Karpas-422 (cell line): ENCODE measurements at places on chromosomes 3 and 15. TPM values are rescaled to one million over a fixed set of nuclear protein-coding genes. Genes with fewer than 3 reads are reported as not detected.

Gene TGM5
- total RNA-seq = not detected in 2 replicates

Gene AADACL2
- total RNA-seq = not detected in 2 replicates

Gene HEXA
- 75.7 and 120 TPM in 2 replicates for total RNA-seq

Gene COL6A6
- total RNA-seq = not detected in 2 replicates

Gene GRK7
- total RNA-seq = not detected in 2 replicates

Gene CISH
- not detected in 2 replicates for total RNA-seq

Gene EFCAB12
- total RNA-seq = 0.04 TPM in 1 of 2 replicates, not detected in the other

Gene ISLR2
- total RNA-seq = not detected in 2 replicates

Gene B4GALT4
- 9.8 and 11.7 TPM in 2 replicates for total RNA-seq

Gene INKA1
- total RNA-seq = 5.7 and 9.8 TPM in 2 replicates

Gene GRIP2
- total RNA-seq = not detected in 2 replicates

Gene SLC27A2
- not detected in 2 replicates for total RNA-seq

Gene MORC1
- total RNA-seq = not detected in 2 replicates

Gene TRH
- not detected in 2 replicates for total RNA-seq

Gene WNT5A
- total RNA-seq = 55.8 and 69.6 TPM in 2 replicates

Gene SLC28A2
- not detected in 2 replicates for total RNA-seq

Gene CPN2
- not detected in 2 replicates for total RNA-seq

Gene STRIT1
- total RNA-seq = not detected in 2 replicates

Gene ITIH1
- not detected in 2 replicates for total RNA-seq

Gene TFRC
- 105 and 111 TPM in 2 replicates for total RNA-seq

Gene SMAD3
- total RNA-seq = 12.8 and 27.7 TPM in 2 replicates

Gene SNTN
- not detected in 2 replicates for total RNA-seq

Gene HDAC11
- total RNA-seq = 1.6 and 5.3 TPM in 2 replicates

Gene PDZRN3
- 17.5 and 22.4 TPM in 2 replicates for total RNA-seq

Gene CNTN3
- not detected in 2 replicates for total RNA-seq

Gene FYCO1
- total RNA-seq = 7.3 and 7.4 TPM in 2 replicates

Gene POC1A
- 12.7 and 18.6 TPM in 2 replicates for total RNA-seq

Gene SAMMSON
- total RNA-seq = 0.18 TPM in 1 of 2 replicates, not detected in the other

Gene ADPGK
- 75.7 and 94.3 TPM in 2 replicates for total RNA-seq

Gene ROBO2
- 162 and 262 TPM in 2 replicates for total RNA-seq

Gene COLQ
- 2.6 and 8.9 TPM in 2 replicates for total RNA-seq

Gene TMEM39A
- 28.4 and 37.4 TPM in 2 replicates for total RNA-seq

Gene GMNC
- total RNA-seq = not detected in 2 replicates

Gene CHAC1
- 41.6 and 45.5 TPM in 2 replicates for total RNA-seq

Gene FBN1
- total RNA-seq = 0.86 and 1.2 TPM in 2 replicates

Gene GOLGA6L9
- 3.4 and 4.0 TPM in 2 replicates for total RNA-seq

Gene LNP1
- 3.4 and 6.0 TPM in 2 replicates for total RNA-seq
